Activated naive CD4-positive, alpha-beta T cell treated with anti-CD3 and anti-CD28 coated beads for 36 hours (primary cell): ENCODE measurements at places on chromosomes 4 and X. TPM values are rescaled to one million over a fixed set of nuclear protein-coding genes. Genes with fewer than 3 reads are reported as not detected.

Gene ZFP42
- total RNA-seq = not detected

GRCh38 chr4:18754180-18754579, 732.6 kb upstream of the LCORL start:
- no peaks in the 10 kb centered on the region for H3K27me3 ChIP-seq
- H3K4me1 ChIP-seq = no peaks in the 10 kb centered on the region
- no peaks in the 10 kb centered on the region for H3K36me3 ChIP-seq
- H3K27ac ChIP-seq = no peak overlapping the region
- no peak for DNase-seq
- no peak overlapping the region for H3K4me3 ChIP-seq

Gene HOPX
- total RNA-seq = 14.0 TPM

Gene SLC6A14
- not detected for total RNA-seq

Gene PFKFB1
- total RNA-seq = 0.45 TPM

- H3K27ac ChIP-seq = no peak overlapping the region
- no peak for DNase-seq
- H3K36me3 ChIP-seq = no peaks in the 10 kb centered on the region
- peaks cover 25% of the 10 kb centered on the region for H3K27me3 ChIP-seq
Measured at GRCh38 chr4:76256968-76257367, 5.4 kb downstream of the FAM47E start.

DNA sequence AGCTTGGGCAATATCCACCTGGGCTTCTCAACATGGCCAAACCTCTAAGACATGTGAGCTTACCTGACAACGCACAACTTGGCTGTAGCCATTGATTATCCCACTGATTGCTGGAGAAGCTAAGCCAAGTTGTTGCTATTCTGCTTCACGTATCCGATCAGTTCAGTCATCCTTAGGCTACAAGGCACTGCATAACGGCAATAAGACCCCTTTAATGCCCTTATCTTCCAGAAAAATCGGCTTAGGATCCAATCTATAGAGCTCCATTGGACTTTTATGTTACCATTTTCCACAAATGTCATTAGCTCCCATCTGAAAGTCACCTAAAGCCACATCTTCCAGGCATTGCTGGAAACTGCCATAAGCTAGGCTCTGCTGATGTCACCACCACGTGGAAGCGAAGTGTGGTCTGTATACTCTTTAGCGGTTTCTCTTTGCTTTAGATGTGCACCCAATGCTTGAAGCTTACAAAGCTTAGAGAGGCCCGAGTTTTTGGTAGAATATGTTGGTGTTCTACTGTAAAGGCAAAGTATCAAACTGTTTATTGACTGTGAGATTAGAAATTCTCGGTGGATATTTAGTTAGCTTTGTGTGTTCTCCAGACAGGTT, 163.1 kb downstream of the CPE start:
- peaks cover 5% of the 10 kb centered on the region for H3K27me3 ChIP-seq
- no peak for DNase-seq
- H3K4me3 ChIP-seq = no peak overlapping the region
- H3K36me3 ChIP-seq = no peaks in the 10 kb centered on the region
- no peaks in the 10 kb centered on the region for H3K4me1 ChIP-seq
- H3K27ac ChIP-seq = no peak overlapping the region

DNA sequence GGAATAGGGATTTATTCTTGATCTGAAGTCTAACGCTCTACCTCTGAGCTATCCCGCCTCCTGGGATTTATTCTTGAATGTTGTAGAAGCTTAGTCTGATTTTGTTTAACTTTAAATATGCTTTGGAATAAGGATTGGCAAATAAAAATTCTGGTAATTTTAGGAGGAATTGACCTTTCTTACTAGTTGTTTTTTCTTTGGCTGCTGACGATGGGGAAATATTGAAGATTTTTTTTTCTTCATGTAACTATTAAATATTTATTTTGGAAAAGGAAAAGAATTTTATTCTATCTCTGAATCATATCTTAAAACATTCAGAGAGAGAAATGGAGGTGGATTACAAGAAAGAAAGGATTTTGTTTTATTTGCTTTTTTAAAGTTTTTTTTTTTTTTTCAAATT, 122.9 kb downstream of the PDLIM5 start:
- no peak for DNase-seq
- no peaks in the 10 kb centered on the region for H3K4me1 ChIP-seq
- no peak overlapping the region for H3K27ac ChIP-seq
- H3K4me3 ChIP-seq = no peak overlapping the region

DNA sequence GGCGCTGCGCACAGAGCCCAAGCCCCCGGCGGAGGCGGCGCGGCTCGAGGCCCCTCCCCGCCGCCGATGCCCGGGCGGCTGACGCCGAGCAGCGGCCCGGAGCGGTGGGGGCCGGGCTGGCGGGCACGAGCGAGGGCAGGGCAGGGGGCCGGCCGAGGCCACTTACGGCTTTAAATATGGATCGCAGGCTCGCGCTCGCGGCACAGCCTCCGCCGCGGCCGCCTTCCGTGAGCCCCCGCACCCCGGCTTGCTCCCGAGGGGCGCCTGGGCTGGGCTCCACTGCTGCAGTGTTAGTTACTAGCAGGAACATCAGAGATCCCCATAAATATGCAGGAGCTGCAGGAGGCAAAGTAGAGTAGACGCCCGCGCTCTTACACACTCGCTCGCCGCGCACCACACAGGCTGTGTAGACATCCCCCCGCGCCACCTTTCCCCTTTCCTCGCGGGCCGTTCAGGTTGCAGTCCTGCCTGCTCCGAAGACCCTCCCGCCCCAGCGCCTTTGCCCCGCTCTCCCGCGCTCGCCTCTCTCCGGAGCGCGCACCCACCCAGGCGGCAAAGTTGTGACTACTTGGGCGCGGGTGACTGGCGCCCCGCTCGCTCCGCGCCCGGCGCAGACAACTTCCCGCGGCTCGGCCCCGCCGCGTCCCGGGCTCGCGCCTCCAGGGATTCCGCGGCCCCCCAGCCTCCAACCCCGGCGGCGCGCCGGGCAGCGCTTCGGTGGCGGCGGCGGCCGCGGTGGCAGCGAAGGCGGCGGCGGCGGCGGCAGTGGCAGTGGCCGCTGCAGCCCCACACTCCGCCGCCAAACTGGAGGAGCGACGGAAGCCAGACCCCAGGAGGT, 152.0 kb upstream of the SLC4A4 start:
- H3K4me1 ChIP-seq = peaks cover 18% of the 10 kb centered on the region
- no peak overlapping the region for H3K27ac ChIP-seq
- H3K4me3 ChIP-seq = peak overlapping the region; percentile 76
- peak; percentile 14 for DNase-seq
- no peaks in the 10 kb centered on the region for H3K36me3 ChIP-seq
- peaks cover 56% of the 10 kb centered on the region for H3K27me3 ChIP-seq

Gene FGA
- total RNA-seq = not detected

- no peaks in the 10 kb centered on the region for H3K27me3 ChIP-seq
- H3K27ac ChIP-seq = no peak overlapping the region
- H3K36me3 ChIP-seq = peaks cover 11% of the 10 kb centered on the region
- peaks cover 39% of the 10 kb centered on the region for H3K4me1 ChIP-seq
- H3K4me3 ChIP-seq = no peak overlapping the region
Measured at GRCh38 chrX:41178201-41178600, 93.0 kb downstream of the USP9X start.

- H3K4me1 ChIP-seq = no peaks in the 10 kb centered on the region
- no peak overlapping the region for H3K27ac ChIP-seq
- H3K4me3 ChIP-seq = no peak overlapping the region
Measured at GRCh38 chrX:72382202-72382595, 76.5 kb upstream of the CITED1 start.

Gene PPAT
- total RNA-seq = 40.6 TPM

Gene CD38
- 18.5 TPM for total RNA-seq

DNA sequence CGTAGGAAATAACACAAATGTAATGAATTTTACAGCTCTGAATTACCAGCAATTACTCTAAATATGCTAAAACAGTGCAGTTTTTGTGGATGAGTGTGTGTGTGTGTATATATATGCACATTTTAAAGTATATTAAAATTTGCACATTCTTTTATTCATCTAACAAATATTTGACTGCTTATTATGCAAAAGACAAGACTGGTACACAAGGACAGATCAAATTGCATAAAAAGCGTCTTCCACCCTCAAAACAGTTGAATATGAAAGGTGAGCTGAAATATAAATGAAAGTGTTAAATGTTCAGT, 13.9 kb downstream of the ZAR1 start:
- DNase-seq = no peak
- H3K4me3 ChIP-seq = no peak overlapping the region
- no peak overlapping the region for H3K27ac ChIP-seq
- no peaks in the 10 kb centered on the region for H3K27me3 ChIP-seq

Gene BEX5
- 7.2 TPM for total RNA-seq

DNA sequence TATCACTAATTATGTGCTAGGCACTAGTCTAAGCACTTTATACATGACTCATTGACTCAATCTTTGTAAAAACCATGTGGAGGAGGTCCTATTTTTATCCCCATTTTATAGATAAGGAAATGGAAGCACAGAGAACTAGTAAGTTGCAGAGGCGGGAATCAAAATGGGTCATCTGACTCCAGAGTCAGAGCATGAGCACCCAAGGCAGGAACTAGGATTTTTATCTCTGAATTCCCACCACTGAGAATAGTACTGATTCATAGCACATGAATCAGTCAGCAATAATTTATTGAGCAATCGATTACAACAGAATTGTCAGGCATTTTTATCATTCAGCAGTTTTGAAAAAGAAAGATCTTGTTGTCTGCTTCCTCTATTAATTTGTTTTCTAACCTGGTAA, 19.3 kb downstream of the SCARB2 start:
- DNase-seq = no peak
- H3K36me3 ChIP-seq = peaks cover 30% of the 10 kb centered on the region
- no peak overlapping the region for H3K4me3 ChIP-seq
- no peak overlapping the region for H3K27ac ChIP-seq
- H3K4me1 ChIP-seq = peaks cover 17% of the 10 kb centered on the region
